HCEC 1CT (cell line): ENCODE measurements at places on chromosomes 11 and 22.

DNA sequence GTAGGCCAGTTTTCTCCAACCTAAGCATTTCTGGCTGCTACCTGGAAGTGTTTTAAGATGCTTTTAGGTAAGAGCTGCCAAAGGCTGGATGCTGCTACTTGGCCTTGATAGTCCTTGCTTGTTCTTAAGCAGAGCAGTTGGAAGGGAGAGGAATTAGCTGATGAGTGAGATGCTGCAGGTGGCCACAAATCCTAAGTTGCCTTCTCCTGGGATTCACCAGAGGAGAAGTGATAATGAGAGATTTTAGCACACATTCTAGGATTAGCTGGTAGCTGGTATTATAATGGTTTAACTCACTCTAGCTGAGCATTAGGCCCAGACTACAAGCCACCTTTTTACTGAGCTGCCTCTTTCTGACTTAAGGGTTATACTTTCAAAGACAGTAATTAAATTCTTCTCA, 442.9 kb upstream of the RAG2 start:
- DNase-seq: no peak

- no peak for DNase-seq
Measured at GRCh38 chr11:73266646-73267020, 5.5 kb upstream of the P2RY6 start.

DNA sequence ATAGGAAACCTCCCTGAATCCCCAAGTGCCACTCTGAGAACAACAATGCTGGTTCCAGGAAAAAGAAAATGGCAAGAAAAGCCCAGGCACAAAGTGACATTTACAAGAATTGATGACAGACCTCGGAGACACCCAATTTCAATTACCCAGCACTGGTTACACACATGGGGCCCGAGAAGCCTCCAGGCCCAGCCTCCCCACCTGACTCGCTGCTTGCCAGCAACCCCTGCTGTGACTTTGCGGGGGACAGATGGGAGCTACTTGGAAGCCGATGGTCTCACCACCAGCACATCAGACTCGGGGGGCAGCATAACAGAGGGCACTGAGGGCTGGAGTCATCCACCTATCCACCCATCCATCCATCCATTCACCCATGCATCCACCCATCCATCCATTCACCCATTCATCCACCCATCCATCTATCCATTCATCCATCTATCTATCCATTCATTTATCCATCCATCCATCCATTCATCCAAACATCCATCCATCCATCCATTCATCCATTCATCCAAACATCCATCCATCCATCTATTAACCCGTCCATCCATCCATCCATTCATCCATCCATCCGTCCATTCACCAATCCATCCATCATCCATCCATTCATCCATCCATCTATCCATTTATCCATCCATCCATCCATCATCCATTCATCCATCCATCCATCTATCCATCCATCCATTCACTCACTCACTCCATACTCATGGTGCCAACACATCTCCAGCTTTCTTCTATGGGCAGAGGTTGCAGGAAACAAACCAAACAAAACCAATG, 567.6 kb downstream of the BRD1 start:
- no peak for DNase-seq

DNA sequence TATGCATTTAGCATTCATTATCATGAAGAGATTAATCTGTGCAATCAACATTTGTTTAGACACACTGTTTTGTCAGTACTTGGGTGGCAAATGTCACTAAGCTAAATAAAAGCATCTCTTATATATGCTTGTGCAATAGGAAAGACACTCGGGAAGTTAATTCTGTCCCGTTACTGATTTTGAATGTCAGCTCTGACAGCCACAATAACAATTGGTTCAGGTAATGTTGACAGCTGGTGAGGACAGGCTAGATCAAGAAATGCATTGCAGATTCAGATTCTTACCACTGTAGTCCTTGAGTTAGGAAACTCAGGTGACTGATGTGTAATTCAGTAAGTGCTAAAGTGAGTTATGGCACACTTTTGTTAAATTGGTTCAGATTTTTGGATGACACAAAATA, 523.8 kb upstream of the FAT3 start:
- DNase-seq: no peak
